Mammary epithelial cell (primary cell): ENCODE measurements at places on chromosomes 4 and X. TPM values are rescaled to one million over a fixed set of nuclear protein-coding genes. Genes with fewer than 3 reads are reported as not detected.

GRCh38 chr4:153467897-153468262, 1.7 kb downstream of the TMEM131L start:
- DNase-seq: no peak

DNA sequence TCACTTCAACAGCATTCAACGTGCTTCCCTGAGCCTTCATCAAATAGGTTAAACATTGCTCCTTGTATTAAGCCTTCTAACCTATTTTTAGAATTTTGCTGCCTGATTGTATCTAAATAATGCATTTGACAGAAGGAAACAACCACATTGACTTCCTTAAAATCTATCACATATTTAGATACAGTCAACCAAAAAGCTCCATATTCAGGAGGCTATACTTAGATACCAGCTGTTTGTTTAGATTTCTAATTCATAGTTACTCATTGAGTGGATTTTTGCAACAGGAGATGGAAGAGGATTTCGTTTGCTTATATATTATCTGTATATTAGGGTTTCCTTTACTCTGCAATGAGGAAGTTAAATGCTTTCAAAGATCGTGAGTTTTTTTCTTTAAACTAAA, 241.1 kb upstream of the PPP1R2C start:
- DNase-seq: no peak

DNA sequence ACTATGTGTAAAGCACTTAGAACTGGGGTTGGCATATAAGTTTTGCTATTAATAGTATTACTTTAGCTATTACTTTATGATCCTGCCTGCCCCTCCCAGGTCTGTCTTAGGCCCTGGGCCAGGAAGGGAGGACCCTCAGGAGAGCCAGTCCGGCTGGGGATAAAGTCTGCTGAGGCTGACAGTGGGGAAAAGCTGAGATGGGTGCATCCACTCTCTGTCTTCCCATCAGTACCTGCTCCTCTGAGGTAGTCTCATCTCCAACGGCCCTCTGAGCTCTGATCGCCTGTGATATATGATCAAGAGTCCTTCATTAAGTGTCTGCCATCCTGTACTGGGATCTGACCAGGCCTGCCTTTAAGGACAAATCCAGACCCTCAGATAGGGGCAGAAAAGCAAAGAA, 156.5 kb upstream of the PJA1 start:
- no peak for DNase-seq

GRCh38 chrX:53184836-53185235, 40.2 kb downstream of the KDM5C start:
- peak; percentile 51 for DNase-seq

DNA sequence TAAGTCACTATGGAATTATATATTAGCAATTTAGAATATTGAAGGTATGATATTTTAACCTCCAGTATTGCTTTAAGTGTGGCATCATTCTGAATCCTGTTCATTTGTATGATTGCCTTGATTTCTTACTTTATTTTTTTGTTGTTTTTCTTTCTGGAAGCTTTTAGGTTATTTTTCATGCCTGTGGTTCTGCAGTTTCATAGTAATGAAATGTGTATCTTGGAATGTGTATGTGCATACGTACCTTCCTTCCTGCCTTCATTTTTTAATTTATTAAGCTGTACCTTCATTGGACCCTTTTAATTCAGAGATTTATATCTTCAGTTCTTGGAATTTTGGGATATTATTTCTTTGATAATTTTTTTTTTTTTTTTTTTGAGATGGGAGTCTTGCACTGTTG, 22.1 kb downstream of the CPEB2 start:
- no peak for DNase-seq

- no peak for DNase-seq
Measured at GRCh38 chr4:5267408-5267807, 216.1 kb downstream of the STK32B start.

DNA sequence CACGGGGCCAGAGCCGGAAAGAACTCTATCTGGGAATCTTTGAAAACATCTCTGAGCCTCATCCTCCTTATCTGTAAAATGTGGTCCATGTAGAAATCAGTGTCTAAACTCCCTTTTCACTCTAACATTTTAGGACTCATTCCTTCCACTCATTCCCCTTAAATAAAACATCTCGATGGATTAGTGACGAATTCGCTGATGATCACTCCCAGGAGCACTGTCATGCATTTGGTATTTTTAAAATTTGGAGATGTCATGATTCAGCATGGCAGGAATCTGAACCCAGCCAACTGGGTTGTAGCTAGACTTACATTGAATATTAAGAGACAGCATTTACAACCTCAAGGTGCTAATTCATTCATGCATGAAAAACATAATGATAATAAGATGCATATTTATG, 88.1 kb downstream of the SPANXN3 start:
- DNase-seq: no peak

DNA sequence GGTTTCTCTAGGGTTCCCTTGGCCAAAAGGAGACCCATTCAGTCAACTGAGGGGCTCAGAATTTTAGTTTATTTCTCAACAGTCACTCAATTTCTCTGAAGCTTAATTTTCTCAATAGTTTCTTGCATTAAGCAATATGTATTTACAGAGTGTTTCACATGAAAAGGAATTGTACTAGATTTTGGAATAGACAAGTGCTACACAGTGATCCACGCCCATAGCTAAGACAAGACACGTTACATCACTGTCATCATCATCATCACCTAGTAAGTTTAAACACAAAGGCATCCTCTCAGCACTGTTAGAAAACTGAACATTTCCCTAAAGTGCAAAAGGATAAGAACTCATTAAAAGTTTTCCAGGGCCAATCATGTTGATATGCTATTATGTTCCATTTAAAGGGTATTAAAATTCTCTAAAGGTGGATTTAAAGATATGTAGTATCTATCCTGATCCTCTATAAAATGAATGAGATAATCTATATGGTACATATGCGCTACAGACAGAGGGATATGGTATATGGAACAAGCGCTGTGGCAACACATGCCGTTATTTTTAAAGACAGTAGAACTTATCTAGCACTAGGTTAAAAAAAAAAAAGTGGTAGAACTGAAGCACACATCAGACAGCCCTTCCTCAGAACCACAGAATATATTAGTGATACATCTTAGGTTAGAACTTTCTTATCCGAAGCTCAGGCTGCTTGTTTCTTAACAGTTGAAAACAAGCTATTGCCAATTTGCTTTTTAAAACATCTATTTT, 12.1 kb downstream of the PPA2 start:
- no peak for DNase-seq

The CXCL3 gene
- 9.0 TPM for polyA plus RNA-seq

The NPY1R gene
- not detected for polyA plus RNA-seq

The CCDC158 gene
- 0.02 TPM for polyA plus RNA-seq

The LGI2 gene
- not detected for polyA plus RNA-seq

The FAM9C gene
- not detected for polyA plus RNA-seq
